Kidney epithelial cell (primary cell): ENCODE measurements at places on chromosomes 16 and 17. TPM values are rescaled to one million over a fixed set of nuclear protein-coding genes. Genes with fewer than 3 reads are reported as not detected.

The LRRC37A gene
- total RNA-seq = 2.0 and 2.8 TPM in 2 replicates

The CUEDC1 gene
- total RNA-seq = 24.6 and 27.7 TPM in 2 replicates

The PRRT2 gene
- 0.27 and 0.29 TPM in 2 replicates for total RNA-seq

DNA sequence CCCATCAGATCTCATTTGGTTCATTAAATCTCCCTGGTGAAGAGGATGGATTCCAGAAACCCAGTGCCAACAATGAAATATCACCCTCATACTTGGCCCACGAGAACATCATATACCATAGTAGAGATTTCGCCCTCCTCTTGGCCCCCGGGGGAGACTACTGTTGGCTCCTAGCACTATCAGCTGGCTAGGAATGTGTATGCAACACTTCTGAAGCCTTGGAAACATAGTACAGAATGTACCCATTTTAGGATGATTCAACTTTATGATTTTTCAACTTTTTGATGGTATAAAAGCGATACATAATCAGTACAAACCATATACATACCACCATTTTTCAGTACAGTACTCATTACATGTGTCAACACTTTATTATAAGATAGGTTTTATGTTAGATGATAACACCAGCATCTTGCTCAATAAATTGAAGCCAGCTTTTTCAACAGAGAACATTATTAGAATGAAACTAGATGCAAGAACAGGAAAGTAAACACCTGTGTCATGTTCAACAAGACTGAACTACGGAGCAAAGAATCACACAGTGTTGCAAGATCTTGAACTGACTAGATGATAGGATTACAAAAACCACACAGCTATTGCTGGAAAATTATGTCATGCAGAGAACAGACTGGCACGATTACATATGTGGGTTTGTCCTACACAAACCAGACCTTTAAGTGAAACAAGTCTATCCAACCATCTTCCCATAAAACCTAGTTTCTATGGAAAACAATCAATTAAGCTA is 17.2 kb downstream of the RSL1D1 start:
- DNase-seq = no peak

DNA sequence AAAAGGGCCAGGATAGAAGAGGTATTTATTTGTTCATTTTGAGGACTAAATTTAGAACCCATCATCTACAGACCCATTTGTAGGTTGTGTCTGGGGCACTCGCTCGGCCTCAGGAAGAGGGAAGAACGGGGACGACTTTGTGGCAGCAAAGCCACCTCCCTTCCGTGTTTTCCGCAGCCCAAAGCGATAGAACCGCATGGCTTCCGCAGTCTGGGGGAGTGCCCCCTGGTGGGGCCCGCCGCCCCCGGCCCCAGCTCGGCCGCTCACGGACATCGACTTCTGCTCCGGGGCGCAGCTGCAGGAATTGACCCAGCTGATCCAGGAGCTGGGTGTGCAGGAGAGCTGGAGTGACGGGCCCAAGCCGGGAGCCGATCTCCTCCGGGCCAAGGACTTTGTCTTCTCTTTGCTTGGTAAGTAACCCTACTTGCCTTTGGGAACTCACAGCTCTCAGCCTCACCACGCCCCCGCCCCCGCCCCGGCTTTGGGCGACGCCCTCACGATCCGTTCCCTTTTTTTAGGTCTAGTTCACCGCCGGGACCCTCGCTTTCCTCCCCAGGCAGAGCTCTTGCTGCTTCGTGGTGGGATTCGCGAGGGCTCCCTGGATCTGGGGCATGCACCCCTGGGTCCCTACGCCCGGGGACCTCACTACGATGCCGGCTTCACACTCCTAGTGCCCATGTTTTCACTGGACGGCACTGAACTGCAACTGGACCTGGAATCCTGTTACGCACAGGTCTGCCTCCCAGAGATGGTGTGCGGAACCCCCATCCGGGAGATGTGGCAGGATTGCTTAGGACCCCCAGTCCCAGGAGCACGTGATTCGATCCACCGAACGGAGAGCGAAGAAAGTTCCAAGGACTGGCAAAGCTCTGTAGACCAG is 681 bp downstream of the TMEM102 start:
- no peak for DNase-seq

- DNase-seq = no peak
Measured at GRCh38 chr17:82231312-82231561, 2.4 kb downstream of the SLC16A3 start.

- DNase-seq = no peak
Measured at GRCh38 chr17:40072735-40073346, 10.1 kb downstream of the THRA start.
